ENCODE measurements at places on chromosomes 3 and 15. TPM values are rescaled to one million over a fixed set of nuclear protein-coding genes. Genes with fewer than 3 reads are reported as not detected.

Gene GMNC
- polyA plus RNA-seq, result 6.6 TPM

Gene SERPINI2
- polyA plus RNA-seq, result 1.2 TPM

Gene KBTBD8
- 1.6 TPM for polyA plus RNA-seq

Gene CPB1
- polyA plus RNA-seq, result 0.70 TPM

Gene AMT
- polyA plus RNA-seq, result 45.9 TPM

Gene NOX5
- polyA plus RNA-seq, result 1.3 TPM

Gene TNFAIP8L3
- polyA plus RNA-seq, result 1.6 TPM

Gene ACSBG1
- 0.73 TPM for polyA plus RNA-seq

Gene EAF2
- 7.7 TPM for polyA plus RNA-seq

Gene PPP4R2
- polyA plus RNA-seq, result 105 TPM

Gene CPEB1
- 2.7 TPM for polyA plus RNA-seq

Gene ATP13A3
- polyA plus RNA-seq, result 65.6 TPM

Gene KIF7
- 9.4 TPM for polyA plus RNA-seq

Gene WNT7A
- not detected for polyA plus RNA-seq
